HCT116 (cell line): ENCODE measurements at places on chromosomes 5 and 9.

GRCh38 chr9:132577119-132577518, 5.3 kb upstream of the BARHL1 start:
- peaks cover 20% of the 10 kb centered on the region for H3K27me3 ChIP-seq
- H3K4me1 ChIP-seq = no peaks in the 10 kb centered on the region
- no peak overlapping the region for H3K27ac ChIP-seq
- H3K36me3 ChIP-seq = no peaks in the 10 kb centered on the region

DNA sequence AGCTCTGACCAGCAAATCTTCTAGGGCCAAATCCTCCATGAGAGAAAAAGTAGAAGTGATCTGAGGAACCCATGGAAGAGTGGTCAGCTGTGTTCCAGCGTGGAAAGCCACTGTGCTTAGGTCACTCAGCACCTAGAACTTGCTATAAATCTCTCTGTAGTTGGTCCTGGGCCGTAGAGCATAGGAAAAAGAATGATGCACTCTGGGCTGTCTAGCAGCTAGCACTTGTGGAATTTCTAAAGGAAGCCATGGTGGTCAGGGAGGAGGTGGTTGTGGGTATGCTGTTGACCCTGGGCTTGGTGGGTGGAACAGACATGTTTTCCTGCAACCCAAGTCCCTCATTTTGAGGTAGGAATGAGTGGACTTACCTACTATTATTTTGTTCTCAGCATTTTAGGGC, 48.1 kb downstream of the GGTA1 start:
- H3K36me3 ChIP-seq = no peaks in the 10 kb centered on the region
- peaks cover 3% of the 10 kb centered on the region; the same call in 1 of the 2 replicates for H3K27me3 ChIP-seq
- H3K4me3 ChIP-seq = no peak overlapping the region
- H3K4me1 ChIP-seq = no peaks in the 10 kb centered on the region

DNA sequence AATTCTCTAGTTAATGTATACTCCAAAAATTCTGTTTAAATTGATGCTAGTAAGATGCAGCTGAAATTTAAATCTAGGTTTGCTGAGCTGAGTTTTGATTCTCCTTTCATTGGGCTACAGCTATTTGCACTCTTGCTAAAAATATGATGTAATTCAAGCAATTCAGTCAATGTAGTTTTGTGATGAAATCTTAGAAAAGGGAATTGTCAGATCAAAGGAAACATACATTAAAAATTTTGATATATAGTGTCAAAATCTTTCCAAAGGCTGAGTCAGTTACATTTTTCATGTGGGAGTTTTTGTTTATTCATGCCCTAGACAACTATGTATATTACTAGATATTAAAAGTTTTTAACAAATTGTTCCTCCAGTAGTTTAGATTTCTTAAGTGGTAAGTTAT, 334.9 kb upstream of the DAB2 start:
- no peak overlapping the region for H3K27ac ChIP-seq
- H3K36me3 ChIP-seq = no peaks in the 10 kb centered on the region
- H3K4me1 ChIP-seq = peaks cover 9% of the 10 kb centered on the region
- DNase-seq = no peak
- H3K4me3 ChIP-seq = no peak overlapping the region

DNA sequence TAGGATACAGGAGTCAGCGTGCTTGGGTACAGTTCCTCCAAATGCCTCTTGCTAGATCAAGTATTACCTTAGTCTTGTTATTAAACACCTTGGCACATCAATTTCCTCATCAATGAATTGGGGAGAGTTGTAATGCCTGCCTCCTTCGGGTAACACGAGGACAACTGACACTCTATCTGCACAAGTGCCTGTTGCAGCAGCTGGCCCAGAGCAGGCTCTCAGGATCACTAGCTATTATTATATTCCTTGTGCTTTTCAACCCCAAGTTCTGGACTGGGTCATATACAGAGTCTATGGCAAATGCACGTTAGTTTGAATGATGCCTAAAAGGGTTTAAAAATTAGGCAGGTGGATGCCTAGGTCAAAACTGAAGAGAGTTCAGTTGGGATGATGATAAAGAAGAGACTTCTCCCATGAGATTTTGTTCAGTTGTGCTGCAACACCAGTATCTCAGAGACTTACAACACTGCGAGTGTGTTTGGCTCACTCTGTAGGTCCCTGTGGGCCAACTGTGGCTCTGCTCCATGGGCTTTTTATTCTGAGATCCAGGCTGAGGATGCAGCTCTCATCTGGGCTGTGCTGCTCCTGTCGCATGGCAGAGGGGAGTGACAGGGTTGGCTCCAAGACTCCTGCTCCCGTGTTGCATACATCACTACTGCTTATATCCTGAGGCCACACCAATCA, 41.1 kb upstream of the TEX48 start:
- H3K4me1 ChIP-seq = peaks cover 15% of the 10 kb centered on the region
- no peaks in the 10 kb centered on the region for H3K36me3 ChIP-seq
- no peak for DNase-seq
- peaks cover 37% of the 10 kb centered on the region; the same call in 1 of the 2 replicates for H3K27me3 ChIP-seq
- no peak overlapping the region for H3K27ac ChIP-seq

- no peak within 1 kb of the TSS for H3K27ac ChIP-seq
- no peaks in the 10 kb centered on the region for H3K27me3 ChIP-seq
- no peak for DNase-seq
- H3K4me3 ChIP-seq = no peak within 1 kb of the TSS
- H3K36me3 ChIP-seq = no peaks in the 10 kb centered on the region
Observed at GRCh38 chr5:150155258-150156026, at the start of gene PDGFRB. Gene PDGFRB (minus strand): TSS chr5:150155845. CDS start chr5:150137047, 18,798 bp downstream.

- no peaks in the 10 kb centered on the region for H3K27me3 ChIP-seq
- no peak overlapping the region for H3K4me3 ChIP-seq
- H3K27ac ChIP-seq = no peak overlapping the region
- no peaks in the 10 kb centered on the region for H3K36me3 ChIP-seq
- H3K4me1 ChIP-seq = no peaks in the 10 kb centered on the region
Observed at GRCh38 chr9:70554881-70555280, 140.4 kb upstream of the KLF9 start.

GRCh38 chr5:60248901-60249300, 355.4 kb upstream of the PDE4D start:
- no peak overlapping the region for H3K27ac ChIP-seq
- DNase-seq = no peak
- no peak overlapping the region for H3K4me3 ChIP-seq
- peaks cover 8% of the 10 kb centered on the region; the same call in 1 of the 2 replicates for H3K27me3 ChIP-seq
- no peaks in the 10 kb centered on the region for H3K36me3 ChIP-seq

- H3K4me1 ChIP-seq = no peaks in the 10 kb centered on the region
- peaks cover 33% of the 10 kb centered on the region for H3K27me3 ChIP-seq
- no peak for DNase-seq
Observed at GRCh38 chr9:3125602-3126405, 281.9 kb upstream of the PUM3 start.
